ENCODE measurements at places on chromosomes 4 and X.
A peak's percentile ranks its signal among the peaks of the same experiment; 100 is the strongest.

GRCh38 chrX:73828080-73828720 lies 265.2 kb downstream of the CHIC1 start:
- DNase-seq = no peak

- peak; percentile 51 for DNase-seq
Measured at GRCh38 chrX:1380672-1381233, 11.2 kb downstream of the SLC25A6 start.

GRCh38 chr4:159268607-159269006 lies 165.7 kb downstream of the RAPGEF2 start:
- no peak for DNase-seq

- no peak for DNase-seq
Measured at GRCh38 chrX:2458309-2458708, 42.5 kb downstream of the DHRSX start.

DNA sequence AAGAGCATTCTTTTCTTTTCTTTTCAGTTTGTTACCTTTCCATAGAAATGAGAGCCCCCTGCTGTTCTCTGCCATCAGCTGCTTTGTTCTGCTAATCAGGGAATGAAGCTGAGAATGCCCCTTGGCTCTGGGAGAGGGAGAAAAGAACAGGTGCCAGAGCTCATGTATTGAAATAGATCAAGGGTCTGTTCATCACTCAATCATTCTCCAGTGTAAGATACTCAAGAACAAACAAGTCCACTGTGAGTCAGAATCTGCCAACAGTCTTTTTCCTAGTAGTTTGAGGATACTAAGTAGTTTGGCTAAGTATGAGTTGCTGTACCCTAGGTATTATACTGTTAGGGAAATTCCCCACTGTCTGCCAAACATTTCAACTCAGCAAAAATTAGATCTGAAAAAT lies 144.3 kb downstream of the RTL3 start:
- DNase-seq = no peak

- DNase-seq = no peak
Measured at GRCh38 chrX:124393238-124393637, 46.9 kb downstream of the SH2D1A start.

DNA sequence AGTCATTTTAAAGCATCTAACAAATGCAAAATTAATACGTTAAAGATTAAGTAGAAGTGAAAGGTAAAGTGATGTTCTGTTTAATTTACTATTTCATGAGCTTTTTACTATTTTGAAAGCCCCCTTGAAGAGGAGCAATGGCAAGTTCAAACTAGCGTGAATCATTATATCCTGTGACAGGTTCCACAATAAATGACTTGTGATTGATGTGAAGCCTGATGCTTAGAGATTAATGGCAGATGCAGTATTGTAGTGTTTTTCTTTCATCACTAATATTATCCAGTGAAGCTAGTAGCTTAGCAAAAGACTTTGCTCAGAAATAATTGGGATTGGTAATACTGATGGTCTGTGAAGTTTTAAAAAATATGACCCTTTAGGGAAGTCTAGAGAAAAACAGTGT lies 57.3 kb downstream of the STOX2 start:
- DNase-seq = no peak

DNA sequence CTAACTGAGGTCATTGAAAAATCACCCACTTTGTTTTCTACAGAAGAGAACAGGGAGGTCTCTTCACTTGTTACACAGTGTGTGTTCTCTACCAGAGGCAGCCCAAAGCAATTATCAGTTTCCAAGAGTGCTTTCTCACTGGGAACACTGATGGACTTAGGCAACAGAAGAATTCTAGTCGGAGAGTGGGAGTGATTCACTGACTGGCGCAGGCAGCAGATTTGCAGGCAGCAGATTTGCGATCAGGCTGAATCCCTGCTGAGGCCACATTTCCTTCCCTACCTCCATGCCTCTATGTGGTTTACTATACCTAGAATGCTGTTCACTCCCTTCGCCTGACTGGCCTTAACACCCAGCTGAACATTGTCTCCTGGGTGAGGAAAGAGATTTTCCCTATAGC lies 6.6 kb downstream of the OCIAD2 start:
- DNase-seq = no peak

GRCh38 chrX:49209434-49210251 lies 9.7 kb upstream of the SYP start:
- DNase-seq = no peak

- DNase-seq = no peak
Measured at GRCh38 chr4:107902715-107903114, 28.6 kb upstream of the CYP2U1 start.

GRCh38 chr4:26325191-26325590 lies 4.4 kb downstream of the RBPJ start:
- peak; percentile 33 for DNase-seq

DNA sequence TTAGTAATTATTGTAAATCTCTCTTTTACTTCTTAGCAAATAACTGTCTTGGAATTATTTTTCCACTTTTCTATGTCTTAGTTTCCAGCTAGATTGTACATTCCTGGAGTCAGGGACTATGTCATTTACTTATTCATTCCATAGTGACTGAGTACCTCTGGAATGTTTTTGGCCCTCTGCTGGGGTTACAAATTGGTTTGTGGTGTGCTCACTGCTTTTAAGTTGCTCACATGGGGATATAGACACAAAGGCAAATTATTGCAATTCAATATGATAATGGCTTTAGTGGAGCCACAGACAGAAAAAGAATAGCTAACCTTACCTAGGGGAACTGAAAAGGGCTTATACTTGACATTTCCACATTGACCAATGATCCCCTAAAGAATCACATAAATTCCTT lies 63.7 kb upstream of the PDGFRA start:
- no peak for DNase-seq

- no peak for DNase-seq
Measured at GRCh38 chr4:74830928-74831327, 36.6 kb upstream of the BTC start.

- no peak for DNase-seq
Measured at GRCh38 chr4:71210823-71211222, 128.0 kb upstream of the SLC4A4 start.

GRCh38 chrX:19791562-19791961 lies 95.8 kb downstream of the SH3KBP1 start:
- no peak for DNase-seq

GRCh38 chrX:29466456-29466855 lies 748.9 kb upstream of the MAGEB2 start:
- DNase-seq = no peak

GRCh38 chrX:120419463-120419862 lies 49.6 kb downstream of the LAMP2 start:
- DNase-seq = no peak

GRCh38 chrX:9466124-9466495 lies 1.3 kb downstream of the TBL1X start:
- peak; percentile 65 for DNase-seq

DNA sequence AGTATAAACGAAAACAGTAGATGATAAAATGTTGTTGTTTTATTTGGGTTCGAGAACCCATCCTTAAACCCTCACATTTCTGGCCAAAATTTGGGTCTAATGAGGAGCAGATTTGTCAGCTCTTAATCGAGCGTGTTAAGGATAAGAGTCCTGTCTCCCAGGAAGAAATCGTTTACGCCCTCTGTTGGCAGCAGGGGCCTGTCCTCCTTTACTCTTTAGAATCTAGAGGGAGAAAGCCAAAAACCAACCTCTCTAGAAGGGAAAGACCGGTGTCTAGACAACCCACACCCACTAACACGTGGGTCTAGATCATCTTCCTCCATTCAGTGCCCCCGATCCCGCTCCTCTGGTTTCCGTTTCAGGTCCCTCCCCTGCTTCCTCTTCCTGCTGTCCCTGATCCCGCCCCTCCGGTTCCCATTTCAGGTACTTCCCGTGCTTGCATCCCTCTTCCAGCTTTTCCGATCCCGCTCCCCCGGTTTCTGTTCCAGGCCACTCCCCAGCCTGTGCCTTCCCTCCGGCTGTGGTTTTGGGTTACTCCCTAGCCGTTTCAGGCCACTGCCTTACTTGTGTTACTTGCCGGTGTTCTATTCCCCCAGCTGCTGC lies 339.1 kb downstream of the PAPSS1 start:
- no peak for DNase-seq

- DNase-seq = no peak
Measured at GRCh38 chr4:174154215-174154854, 129.1 kb downstream of the FBXO8 start.

- no peak for DNase-seq
Measured at GRCh38 chrX:45852884-45853283, 652.2 kb upstream of the DIPK2B start.

DNA sequence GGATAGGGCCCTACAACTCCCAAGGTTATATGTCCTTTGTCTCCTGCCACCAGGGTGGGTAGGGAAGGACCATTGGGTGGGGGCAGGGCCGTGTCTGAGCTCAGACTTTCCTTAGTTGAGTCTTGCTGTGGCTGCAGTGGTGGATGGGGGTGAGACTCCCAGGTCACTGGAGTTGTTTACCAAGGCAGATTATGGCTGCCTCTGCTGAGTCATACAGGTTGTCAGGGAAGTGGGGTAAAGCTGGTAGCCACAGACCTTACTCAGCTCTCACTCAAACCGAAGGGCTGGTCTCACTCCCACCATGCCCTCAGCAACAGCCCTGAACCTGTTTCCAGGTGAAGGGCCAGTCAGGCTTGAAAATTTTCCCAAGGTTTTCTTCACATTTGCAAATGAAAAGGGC lies 58.8 kb upstream of the FAAH2 start:
- no peak for DNase-seq

DNA sequence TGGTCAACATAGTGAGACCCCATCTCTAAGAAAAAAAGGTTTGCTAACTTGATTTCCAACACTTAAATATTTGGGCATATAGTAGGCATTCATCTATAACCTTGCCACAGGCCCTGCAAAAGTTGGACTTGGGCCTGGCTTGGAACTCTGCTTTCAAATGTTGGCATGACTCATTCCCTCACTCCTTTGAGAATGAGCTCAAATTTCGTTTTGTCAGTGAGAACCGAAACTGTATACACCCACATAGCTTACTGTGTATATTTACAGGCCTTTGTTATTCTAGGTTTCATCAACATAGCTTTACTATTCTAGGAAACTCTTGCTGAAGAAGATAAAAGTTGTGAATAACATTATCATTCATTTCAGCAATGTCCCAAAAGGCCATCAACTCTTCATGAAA lies 88.7 kb upstream of the ELOVL6 start:
- DNase-seq = no peak

DNA sequence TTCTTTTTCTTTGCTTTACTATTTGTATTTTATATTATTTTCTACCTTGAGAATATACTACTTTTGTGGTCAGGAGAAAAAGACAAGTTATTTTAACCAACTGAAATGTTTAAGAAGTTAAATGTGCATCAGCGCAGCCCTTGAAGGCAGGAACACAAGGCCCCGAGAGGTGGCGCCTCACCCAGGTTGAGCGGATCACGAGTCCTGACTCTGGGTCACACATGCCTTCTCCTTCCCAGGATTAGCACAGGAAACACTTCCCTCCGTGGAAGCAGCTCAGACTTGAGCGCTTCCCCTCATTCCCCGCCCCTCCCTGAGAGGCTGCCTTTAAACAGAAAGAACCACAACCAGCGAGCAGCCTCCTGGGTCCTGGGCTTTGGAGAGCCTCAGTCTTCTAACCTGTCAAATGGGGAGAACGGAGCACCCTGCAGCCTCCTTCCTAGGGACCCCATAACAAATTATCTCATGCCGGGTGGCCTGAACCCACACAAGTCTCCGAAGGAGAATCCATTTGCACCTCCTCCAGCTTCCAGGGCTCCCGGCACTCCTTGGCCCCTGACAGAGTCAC lies 217.6 kb downstream of the AFAP1 start:
- no peak for DNase-seq

DNA sequence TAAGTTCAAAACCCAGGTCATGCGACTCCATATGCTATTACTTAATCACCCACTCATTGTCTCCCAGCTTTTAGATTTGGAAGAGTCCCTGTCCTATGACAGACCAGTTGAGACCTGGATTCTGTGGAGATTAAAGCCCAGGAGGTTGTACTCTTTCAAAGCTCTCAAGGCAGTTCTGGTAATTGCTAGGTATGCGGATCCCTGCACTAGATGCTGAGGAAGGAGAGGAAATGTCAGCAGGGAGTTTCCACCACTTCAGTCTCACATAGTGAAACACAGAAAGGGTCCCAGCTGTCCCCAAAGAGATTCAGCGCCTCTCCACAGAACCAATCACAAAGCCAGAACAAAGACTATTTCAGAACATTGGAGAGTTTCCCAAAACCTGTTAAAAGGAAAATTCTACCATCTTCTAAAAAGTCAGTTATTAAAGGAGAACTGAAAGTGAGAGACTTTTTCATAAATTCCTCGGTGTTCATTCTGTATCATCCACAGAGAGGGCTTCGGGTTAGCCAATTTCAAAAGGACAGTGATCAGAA lies 53.4 kb downstream of the IRF2 start:
- no peak for DNase-seq

GRCh38 chr4:175873707-175874106 lies 61.6 kb upstream of the GPM6A start:
- no peak for DNase-seq

DNA sequence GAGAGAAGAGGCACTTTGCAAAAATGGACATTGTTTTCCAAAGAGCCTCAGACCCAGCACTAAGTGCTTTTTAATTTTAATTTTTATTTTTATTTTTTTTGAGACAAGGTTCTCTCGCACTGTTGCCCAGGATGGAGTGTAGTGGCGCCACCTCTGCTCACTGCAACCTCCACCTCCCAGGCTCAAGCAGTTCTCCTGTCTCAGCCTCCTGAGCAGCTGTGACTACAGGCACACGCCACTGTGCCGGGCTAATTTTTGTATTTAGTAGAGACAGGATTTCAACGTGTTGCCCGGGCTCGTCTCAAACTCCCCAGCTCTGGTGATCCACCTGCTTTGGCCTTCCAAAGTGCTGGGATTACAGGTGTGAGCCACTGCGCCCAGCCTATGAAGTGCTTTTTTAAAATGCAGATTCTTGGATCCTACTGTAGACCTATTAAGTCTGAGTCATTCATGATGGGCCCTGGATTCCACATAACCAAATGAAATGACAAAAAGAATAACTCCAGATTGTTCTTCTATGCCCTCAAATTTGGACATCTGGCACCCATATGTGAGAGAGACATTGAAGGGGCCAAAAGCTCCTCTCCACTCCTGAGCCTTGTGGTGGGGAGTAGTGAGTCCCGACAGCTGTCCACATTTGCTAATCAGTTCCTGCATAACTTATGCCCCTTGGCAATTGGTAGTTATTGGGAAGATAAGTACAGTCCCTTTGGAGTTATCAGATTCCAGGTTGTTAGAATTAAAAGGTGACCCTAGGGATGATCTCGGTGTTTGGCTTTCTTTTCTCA lies 3.6 kb downstream of the NOCT start:
- peak; percentile 83 for DNase-seq

DNA sequence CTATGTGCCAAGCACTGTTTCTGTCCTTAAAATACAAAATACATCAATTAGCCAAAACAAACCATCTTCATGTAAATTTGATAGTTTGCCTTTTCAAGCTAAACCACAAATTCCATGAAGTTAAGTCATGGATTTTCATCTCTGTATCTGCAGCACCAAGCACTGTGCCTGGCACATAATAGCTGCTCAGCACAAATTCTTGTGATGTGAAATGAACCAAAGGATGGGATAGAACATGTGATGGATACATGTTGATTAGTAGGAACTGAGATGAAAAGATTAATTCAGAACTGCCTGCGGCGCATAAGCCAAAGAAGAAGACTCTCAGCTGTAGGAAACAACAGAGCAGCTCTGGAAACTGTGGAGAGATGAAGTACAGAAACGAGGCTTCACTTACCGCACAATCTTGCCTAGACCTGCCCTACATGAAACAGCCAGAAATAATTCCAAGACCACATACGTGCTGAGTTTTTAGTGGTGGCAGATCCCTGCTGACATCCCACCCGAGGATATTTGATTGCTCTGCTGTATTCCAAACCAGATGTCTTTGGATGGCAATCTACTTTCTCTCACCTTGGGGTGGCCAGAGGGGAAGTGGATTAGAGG lies 40.9 kb upstream of the DCLK2 start:
- DNase-seq = no peak
